HFF-Myc (cell line): ENCODE measurements at places on chromosomes 4 and X.

- no peak for DNase-seq
Measured at GRCh38 chr4:98517218-98518021, 141.0 kb downstream of the TSPAN5 start.

DNA sequence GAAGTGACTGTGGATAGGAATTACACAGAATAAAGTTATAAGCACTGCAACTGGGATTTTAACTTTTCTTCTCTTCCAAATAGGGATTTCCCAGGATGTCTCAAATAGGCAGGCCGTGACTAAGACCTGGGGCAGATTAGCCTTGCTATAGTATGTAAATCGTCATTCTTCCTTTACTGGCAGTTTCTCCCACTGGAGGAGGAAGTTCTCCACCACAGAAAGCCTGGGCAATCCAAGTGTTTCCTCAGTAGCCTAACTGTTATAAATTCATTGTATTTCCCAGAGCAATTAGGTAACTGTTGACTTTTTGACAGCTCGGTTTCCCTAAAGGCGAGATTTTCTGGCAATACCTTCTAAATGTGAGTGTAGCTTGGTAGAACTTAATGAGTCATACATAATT is at the start of gene TNIP3:
TSS of gene TNIP3 (minus strand) at position 31 of the 400 bp plus-strand sequence. CDS start 196 bp downstream, outside the sequence.
- no peak for DNase-seq

DNA sequence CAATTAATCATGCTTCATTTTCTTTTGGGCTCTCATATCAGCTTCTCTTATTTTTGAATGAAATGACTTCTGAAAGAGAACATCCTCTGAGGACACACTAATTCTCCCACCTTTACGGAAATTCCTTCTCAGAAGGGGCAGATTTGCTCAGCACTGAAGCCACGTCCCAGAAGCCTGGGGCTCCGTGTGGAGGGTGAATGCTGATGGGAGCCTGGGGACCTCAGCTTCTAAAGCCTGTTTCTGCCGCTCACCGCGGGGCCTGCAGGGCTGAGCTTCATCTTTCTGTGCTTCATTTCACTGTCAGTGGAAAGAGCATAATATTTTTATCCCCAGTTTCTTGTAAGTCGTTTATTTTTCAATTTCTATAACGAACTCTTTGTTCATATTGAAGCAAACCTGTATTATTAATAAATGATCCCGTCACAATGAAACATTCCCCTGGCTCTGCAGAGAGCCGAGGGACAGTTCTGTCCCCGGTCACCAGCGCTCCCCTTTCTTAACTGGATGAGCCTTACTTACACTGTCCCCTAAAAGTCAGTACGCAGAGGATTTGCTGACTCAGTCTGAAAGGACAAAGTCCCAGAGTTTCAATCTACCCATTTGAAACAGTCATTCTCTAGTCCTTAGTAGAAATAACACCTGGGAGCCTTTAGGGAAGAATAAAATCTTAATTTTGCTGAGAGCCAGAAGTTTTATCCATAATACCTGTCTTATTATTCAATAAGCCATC is 364.6 kb upstream of the FAT1 start:
- DNase-seq = no peak

- DNase-seq = no peak
Measured at GRCh38 chr4:100913685-100914084, 395.9 kb upstream of the EMCN start.

GRCh38 chr4:74062953-74063352 is 24.5 kb upstream of the CXCL3 start:
- no peak for DNase-seq

GRCh38 chr4:108900018-108900580 is 137.2 kb upstream of the ETNPPL start:
- no peak for DNase-seq

DNA sequence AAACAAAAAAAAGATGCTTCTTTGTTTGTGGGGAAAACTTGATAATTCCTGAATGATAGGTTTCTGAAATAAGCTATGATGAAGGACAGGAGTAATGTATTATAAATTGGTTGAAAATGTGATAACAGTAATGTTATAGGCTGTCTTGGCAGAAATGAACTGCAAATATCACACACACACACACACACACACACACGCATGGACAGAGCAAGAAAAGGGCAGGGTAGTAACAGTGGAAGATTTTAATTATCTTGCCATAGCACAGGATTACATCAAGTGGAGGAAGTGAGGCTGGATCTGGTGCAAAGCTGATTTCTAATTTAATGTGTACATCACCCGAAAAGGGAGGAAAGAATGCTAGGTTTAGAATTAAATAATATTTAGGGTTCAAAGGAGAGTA is 97.5 kb upstream of the CXXC4 start:
- no peak for DNase-seq

- DNase-seq = no peak
Measured at GRCh38 chr4:151486168-151486567, 77.2 kb downstream of the FHIP1A start.

DNA sequence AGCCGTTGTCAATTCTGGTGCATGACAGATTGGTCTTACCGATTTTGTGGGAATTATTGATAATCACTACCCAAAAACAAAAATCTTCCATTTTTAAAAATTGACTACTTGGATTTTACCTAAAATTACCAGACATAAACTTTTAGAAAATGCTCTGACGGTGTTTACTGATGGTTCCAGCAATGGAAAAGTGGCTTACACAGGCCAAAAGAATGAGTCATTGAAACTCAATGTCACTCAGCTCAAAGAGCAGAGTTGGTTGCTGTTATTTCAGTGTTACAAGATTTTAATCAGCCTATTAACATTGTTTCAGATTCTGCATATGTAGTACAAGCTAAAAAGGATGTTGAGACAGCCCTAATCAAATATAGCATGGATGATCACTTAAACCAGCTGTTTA is 23.0 kb upstream of the UGT2B17 start:
- DNase-seq = no peak

DNA sequence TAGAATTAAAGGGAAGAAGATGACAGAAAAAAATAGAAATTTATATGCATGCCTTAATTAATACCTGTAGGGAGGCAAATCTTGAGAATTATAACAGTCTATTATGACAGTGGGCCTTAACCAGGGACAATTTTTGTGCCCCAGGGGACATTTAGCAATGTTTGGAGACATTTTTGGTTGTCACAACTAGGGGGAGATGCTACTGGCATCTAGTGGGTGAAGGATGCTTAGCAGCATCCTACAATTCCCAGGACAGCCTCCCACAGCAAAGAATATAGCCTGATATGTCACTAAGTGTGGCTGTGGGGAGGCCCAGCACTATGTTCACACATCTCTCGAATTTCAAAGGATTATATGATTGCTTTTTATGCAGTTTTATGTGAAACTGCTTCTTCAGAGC is 10.5 kb downstream of the GPR82 start:
- no peak for DNase-seq
